Activated T-cell treated with anti-CD3 and anti-CD28 coated beads, Interleukin-2, amount 50 U/mL, for 72 hours (primary cell): ENCODE measurements at places on chromosomes 6 and 20.

- no peak overlapping the region for H3K4me3 ChIP-seq
- no peak for DNase-seq
- H3K27ac ChIP-seq: peak overlapping the region; percentile 42
- H3K4me1 ChIP-seq: no peaks in the 10 kb centered on the region
Observed at GRCh38 chr6:9126878-9127560, 691.7 kb upstream of the SLC35B3 start.

- H3K27ac ChIP-seq: peak overlapping the region; percentile 42
- no peaks in the 10 kb centered on the region for H3K27me3 ChIP-seq
- H3K4me1 ChIP-seq: peaks cover 57% of the 10 kb centered on the region
- no peak for DNase-seq
Observed at GRCh38 chr20:56409521-56409920, 2.5 kb upstream of the CASS4 start.

DNA sequence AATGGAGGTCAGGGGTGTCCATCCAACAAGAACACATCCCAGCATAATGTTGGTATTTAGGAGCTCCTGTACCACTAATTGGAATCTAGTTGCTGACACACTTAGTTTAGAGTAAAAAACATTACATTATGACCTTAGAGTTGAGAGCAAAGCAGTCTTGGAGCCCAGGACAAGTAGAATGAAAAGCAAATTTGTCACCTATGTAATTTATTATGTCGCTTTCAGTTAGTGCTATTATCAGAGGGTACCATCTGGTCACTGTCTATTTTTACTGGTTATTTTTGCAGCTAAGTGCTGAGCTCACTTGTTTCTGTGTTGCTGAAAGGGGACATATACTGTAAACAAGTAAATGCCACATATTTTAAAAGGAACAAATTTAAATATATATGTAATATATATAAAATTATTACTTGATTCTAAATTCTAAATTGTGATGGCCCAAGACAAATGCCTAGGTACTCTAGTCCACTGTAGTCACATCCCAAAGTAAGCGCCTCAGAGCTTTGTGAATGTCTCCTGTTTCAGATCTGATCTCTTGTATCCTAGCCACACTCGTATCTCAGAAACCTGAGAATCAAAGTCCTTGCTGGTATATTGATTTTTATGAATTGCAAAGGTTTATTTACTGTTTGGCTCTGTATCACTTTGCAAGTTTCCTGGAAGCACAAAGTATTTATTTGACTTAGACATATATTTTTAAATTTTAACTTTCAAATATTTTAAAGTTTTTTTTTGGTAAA lies 148.6 kb upstream of the MAN1A1 start:
- no peak for DNase-seq
- no peaks in the 10 kb centered on the region for H3K36me3 ChIP-seq
- peaks cover 6% of the 10 kb centered on the region for H3K27me3 ChIP-seq
- H3K27ac ChIP-seq: no peak overlapping the region
- no peak overlapping the region for H3K4me3 ChIP-seq

DNA sequence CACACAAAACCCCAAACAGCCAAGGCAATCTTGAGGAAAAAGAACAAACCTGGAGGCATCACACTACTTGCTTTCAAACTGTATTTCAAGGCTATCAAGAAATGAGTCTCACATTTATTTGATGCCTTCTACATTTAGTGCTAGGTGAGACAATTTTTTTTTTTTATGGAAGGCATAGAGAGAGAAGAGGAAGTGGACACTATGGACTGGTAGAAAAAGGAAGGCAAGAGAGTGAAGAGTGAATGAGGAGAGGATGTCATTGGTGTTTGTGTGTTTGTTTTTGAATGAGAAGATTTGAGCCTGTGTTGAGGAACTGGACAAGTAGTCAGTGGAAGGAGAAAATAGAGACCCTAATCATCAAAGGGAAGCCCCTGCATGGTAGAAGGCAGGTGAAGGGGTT lies 182.0 kb upstream of the JAG1 start:
- H3K36me3 ChIP-seq: no peaks in the 10 kb centered on the region
- H3K27me3 ChIP-seq: no peaks in the 10 kb centered on the region
- DNase-seq: no peak
- no peaks in the 10 kb centered on the region for H3K4me1 ChIP-seq
- no peak overlapping the region for H3K4me3 ChIP-seq
